ENCODE measurements at places on chromosomes 12 and 14.

- peak; percentile 84 for DNase-seq
These were observed at the start of gene MED6 for GRCh38 chr14:70600382-70601157. Gene MED6 (minus strand): TSS chr14:70600655. CDS start chr14:70600637, 18 bp downstream.

DNA sequence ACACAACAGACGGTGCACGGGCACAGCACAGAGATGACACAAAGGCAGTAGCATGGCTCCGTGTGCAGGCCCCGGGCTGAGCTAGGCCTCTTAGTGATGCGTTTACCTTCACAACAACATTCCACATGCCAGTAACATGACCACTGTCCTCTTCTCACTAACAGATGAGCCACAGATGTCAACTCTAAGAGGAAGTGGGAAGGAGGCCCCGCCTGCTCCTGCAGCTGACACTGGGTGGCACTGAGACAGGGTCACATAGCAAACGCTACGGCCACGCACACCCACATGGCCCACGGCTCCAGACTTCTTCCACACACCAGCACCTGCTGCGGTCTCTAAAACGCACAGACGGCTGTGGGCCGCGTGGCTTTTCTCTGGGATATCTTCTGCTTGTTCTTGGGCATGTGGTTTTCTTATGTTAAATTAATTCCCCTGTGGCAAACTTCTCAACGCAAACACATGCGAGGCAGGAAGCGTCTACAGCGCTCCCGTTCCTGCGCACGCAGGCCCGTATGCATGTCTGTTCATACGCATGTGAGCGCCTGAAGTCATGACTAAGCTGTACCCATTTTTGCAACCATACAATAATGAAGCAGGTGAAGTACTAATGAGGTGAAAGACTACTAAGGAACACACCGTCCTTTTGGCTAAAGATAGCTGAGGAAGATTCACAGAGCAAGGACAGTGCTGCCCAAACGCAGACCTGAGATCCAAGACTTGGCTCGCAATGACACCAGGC, 26.8 kb downstream of the AMN start:
- no peak for DNase-seq

DNA sequence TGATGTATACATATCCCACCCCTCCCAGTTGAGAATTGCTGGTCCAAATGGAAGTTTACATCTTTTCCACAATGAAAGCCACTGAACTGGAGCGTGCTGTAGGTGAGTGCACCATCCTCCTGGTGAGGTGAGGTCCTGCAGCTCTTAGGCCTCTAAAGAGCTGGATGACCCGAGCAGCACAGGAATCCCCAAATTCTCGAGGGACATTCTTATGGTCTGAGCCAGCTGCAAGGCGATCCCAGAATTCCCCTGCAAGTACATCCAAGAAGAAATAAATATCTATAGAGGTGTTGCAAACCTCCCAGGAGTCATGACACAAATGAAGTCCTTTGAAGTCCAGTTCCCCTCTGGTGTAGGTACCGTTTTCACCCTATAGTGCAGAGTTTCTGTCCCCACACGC, 24.0 kb downstream of the TMEM132C start:
- no peak for DNase-seq

DNA sequence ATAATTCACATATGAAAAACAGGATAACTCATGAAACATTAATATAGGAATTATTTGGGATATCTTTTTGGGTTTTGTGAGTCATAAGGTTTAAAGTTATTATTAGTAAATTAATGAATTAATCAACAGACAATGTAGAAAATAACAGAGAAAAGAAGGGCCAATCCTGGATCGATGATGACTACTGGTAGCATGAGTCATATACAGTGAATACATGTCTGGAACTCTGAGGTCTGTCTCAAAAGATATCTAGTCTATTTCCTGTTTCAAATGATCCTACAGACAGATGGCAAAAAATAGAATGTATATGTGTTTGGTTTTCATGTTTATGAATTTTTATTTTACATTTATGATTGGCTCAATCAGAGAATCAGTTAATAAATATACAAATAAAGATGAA, 86.4 kb upstream of the RTL1 start:
- no peak for DNase-seq

DNA sequence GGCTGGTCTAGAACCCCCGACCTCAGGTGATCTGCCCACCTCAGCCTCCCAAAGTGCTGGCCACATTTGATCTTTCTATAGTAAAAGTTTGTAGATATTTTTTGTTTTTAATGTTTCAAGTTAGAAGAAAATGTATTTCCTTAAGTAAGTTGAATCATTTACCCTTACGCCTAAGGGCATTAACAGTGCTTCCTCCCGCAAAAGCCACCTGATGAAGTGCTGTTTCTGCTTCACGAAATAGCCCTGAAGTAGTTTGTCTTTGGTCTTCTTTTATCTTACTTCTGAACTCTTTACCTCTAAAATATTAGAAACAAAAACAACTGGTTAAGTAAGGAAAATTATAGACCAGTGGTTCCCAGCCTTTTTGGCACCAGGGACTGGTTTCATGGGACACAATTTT, 22.7 kb downstream of the PAWR start:
- DNase-seq, result no peak

- DNase-seq, result no peak
These were observed 230.9 kb upstream of the ARID2 start for GRCh38 chr12:45498645-45499044.

DNA sequence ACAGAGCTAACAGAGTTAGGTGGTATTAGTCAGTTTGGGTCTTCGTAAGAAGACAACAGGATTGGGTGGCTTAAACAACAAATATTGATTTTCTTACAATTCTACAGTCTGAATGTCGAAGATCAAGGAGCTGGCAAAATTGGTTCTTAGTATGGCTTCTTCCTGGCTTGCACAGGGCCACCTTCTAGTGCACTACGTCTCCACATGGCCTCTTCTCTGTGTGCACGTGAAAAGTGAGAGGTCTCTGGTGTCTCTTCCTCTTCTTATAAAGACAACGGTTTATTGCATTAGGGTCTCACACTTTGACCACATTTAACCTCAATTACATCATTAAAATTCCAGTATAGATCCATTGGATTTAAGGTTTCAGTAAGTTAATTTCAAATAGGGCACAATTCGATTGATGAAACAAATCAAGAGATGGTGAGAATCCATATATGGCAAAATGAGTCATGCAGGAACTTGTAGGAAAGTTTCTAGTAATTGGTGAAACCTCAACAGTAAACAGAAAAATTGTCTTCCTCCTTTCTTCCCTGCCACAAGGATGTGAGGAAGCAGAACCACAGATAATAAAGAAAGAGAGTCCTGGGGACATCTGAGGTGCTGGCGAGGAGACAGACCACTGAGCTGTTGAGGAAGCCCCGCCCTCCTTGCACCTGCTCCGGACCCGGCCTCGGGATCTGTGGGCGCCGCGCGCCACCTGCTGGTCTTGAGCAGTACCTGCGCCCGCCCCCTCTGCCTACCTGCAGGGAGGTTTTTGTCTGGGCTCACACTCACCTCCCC, 846.7 kb downstream of the TMEM121 start:
- peak; percentile 65 for DNase-seq

GRCh38 chr14:36054353-36055051, 122.0 kb downstream of the PTCSC3 start:
- DNase-seq, result no peak

DNA sequence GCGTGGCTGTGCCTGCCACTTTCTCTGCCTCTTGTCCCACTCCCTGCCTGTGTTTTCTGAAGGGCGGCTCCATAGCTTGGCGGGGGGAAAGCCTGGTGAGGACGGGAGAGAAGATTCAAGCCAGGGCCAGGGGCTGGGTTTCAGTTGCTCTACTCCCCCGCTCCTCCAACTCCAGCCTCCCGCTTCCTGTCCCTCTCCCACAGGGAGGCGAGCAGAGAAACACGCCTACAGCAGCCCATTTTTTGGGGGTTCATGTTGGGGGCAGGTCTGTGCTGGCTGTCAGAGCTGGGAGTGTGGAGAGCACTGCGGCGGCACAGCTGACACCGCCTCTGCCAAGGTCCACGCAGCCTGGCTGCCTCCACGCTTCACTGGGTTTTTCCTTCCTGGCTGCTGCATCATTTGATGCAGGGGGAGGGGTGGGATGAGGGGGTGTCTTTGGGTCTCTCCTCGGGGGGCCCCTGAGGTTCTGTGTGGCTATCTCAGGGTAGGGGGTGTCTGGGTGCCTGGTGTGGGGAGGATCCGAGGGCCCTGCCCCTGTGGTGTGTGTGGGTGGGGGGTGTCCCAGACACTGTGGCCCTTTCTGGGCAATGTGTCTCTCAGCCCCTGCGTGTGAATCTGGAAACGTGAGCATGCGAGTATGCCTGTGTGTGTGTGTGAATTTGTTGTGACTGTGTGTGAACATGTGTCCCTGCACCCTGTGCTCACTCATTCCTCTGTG, 10.7 kb upstream of the KRT80 start:
- DNase-seq, result no peak
